Endothelial cell of umbilical vein (primary cell): ENCODE measurements at places on chromosomes 2 and 18. TPM values are rescaled to one million over a fixed set of nuclear protein-coding genes. Genes with fewer than 3 reads are reported as not detected.

GRCh38 chr2:38775097-38775920, 2.7 kb upstream of the GEMIN6 start:
- DNase-seq = no peak

SERPINB13 gene
- not detected in 2 replicates for total RNA-seq

GRCh38 chr18:63316612-63317555, 2.7 kb downstream of the BCL2 start:
- DNase-seq = no peak

CIAO1 gene
- total RNA-seq = 64.3 and 70.7 TPM in 2 replicates

B4GALT6 gene
- 24.2 and 25.2 TPM in 2 replicates for total RNA-seq

DNA sequence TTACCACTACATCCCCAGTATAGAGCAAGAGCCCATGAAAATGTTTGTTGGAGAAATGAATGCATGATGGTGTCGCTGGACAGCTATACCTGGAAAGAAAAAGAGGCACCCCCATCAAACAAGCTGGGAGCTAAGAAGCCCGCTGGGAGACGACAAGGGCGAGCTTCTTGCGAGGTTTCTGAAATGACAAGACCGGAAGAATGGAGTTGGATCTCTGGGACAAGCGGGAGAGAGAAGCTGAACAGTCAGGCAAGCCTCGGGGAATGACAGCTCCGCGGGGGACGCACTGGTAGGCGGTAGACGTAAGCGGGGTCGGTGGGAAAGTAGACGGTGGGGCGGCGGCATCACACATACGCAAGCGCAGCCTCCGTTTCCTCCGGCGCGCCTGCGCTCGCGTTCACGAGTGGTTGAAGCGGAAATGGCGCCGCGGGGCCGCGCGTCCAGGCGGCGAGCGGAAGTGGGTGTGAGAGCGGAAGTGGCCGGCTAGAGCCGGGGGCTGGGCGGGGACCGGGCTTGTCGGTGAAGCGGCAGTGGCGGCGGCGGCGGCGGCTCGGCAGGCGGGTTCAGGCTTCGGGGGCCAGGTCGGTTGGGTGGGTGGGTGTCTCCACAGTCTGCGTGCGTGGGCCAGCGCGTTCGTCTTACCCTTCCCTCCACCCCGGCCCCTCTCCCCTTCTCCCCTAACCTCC, at the start of gene ARPC2:
Gene ARPC2 (plus strand): TSS at position 516 of the 686 bp plus-strand sequence. CDS start 282 bp downstream, outside the sequence.
- DNase-seq = peak; percentile 97

DNA sequence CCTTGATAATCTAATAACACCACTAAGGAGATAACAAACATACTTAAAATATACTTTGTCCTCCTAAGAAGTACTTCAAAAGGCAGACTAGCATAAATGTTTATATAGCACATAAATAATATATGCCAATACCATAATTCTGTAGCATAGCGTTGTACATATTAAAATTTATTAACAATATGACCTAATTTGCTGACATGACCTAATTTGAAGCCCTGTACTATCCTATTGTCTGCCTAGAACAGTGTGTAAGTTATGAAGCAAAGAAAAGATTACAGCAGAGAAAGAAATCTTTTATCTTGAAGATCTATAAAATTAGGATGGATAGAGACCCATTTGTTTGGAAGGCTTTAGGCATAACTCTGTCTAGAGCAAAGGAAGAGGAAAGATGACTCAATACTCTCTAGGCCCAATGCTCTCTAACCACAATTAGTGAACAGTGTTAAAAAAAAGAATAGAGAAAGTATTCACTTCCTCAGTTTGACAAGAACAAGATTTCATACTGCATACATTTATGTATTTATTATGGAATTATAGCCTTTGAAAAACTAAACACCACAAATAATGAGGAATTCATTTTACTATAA, 231.3 kb downstream of the ZRANB3 start:
- peak; percentile 70 for DNase-seq

DNA sequence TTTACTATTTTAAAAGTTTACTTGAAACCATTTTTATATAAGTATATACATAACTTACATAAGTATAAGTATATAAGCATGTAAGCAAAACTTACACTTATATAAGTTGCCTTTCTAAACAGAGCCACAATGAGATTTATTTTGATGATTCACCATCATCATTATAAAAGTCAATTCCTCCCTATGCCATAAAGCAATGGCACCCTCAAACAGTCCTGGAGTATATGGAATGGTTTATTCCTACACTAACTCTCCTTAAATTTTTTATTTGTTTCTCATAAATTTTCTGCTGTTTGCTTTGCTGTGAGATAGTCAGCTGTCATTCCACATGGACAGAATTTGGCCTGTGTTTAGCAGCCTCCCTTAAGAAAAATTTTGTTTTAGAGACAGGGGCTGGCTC, 114.2 kb downstream of the NAB1 start:
- no peak for DNase-seq

- DNase-seq = no peak
Observed at GRCh38 chr2:52597346-52597745, 1170.3 kb upstream of the CHAC2 start.

- no peak for DNase-seq
Observed at GRCh38 chr18:38025433-38026038, 459.9 kb upstream of the CELF4 start.

DNA sequence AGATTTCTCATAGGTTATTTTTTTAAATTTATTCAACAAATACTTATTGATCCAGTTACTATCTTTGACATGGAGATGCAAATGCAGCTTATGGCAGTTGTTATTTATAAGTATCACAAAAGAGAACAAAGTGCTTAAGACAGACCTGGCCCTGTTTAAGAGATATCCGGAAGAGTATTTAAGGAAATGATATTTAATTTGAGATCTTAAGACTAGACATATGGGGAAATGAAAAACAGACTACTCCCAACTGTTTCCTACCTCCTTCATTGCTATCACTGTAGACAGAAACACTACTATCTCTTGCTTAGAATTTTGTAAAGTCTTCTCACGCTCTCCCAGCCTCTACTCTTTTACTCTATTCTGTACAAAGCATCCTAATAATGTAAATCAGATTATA, 36.0 kb downstream of the RPRD1A start:
- no peak for DNase-seq

PLGLB2 gene
- 1.3 and 2.1 TPM in 2 replicates for total RNA-seq

- no peak for DNase-seq
Observed at GRCh38 chr2:146130290-146130689, 1610.4 kb upstream of the ZEB2 start.

AFF3 gene
- 0.07 and 0.16 TPM in 2 replicates for total RNA-seq

GRCh38 chr2:75798569-75798968, 87.9 kb upstream of the GCFC2 start:
- DNase-seq = no peak

- DNase-seq = no peak
Observed at GRCh38 chr2:38057651-38058410, 18.1 kb downstream of the CYP1B1 start.
